ENCODE measurements at places on chromosomes 6 and 20.

- DNase-seq, result no peak
These were observed 181.6 kb downstream of the FARS2 start for GRCh38 chr6:5442916-5443315.

GRCh38 chr6:166605752-166606151 lies 19.3 kb upstream of the RAMACL start:
- no peak for DNase-seq

GRCh38 chr6:134511984-134512683 lies 194.2 kb upstream of the SGK1 start:
- DNase-seq, result no peak

DNA sequence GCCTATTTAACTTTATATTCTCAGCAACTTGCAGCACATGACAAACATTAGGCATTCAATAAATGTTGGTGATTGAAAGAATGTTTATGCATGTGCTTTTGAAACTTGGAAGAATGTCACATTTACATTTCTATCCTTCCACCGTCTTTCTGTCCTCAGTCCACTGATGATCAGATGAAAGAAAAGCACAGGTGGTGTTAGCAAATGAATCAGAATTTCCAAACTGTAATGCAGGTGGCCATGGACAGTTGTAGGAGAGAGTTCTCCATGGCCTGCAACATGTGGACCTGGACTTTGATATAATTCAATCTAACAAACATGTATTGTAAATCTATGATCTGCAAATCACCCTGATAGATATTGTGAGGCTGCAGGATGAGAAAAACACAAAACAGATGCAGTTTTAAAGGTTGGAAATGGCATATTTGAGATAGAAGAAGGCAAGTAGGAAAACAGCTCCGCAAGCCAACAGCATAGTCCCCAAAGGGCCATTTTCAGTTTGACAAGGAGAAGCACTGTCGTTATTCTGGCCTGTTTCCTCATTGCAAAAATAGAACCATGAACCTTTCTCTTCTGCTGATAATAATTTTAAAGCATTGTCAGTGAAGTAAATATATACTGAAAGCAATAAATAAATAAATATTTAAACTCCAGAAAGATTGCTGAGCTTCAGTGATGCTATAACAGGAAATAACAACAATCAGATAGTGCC lies 119.4 kb downstream of the AIG1 start:
- DNase-seq, result no peak

DNA sequence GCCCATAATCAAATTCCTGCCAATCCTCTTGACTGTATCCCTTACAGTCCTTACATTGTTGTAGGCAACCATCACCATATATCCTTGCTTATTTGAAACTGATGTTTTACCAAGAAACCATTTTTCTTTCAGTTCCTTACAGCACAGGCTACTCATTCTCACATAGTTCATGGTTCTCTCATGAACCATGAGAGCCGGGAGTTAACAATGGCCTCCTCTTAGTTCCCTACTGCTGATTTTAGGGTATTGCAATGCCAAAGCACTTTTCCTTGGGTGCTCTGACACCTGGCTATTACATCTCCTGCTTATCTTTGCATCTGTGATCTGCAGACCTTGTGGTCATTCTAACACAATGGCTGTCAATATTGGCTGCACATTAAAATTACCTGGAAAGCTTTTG lies 133.4 kb downstream of the MYB start:
- DNase-seq, result no peak

DNA sequence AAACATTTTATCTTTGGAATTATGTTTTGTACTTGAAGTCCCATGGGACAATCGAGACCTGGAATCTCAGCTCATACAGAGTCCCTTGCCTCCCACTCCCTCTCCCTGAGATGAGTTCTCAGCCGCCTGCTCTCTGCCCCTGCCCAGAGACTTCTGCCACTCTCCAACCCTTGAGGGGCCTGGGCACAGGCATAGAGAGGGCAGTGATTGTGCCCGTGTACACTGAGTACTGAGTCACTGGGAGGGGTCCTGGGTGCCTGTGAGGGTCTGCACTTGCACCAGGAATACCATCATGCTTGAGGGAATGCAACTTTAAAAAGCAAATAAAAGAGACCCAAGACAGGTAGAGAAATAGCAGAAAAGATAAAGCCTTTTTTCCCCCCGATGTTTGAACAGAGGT lies 453.8 kb upstream of the HS3ST5 start:
- no peak for DNase-seq

- no peak for DNase-seq
These were observed 21.3 kb downstream of the CTNNBL1 start for GRCh38 chr20:37714978-37715672.

DNA sequence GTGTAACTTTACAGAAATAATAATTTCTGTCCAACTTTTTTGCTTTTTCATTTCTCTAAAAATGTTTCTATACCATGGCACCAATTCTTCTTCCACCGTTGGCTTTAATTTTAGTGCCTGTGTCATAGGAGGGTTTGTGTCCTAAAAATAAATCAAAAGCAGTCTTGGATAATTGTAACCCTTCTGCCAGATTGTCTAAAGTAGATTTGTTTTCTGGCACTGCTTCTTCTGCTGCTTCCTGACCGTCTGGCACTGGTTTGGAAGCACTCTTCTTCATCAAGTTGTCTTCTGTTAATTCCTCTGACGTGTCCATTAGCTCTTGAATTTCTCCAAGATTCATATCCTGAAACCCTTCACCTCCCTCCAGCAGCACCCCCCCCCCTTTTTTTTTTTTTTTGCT lies 33.1 kb downstream of the SCAF8 start:
- no peak for DNase-seq

DNA sequence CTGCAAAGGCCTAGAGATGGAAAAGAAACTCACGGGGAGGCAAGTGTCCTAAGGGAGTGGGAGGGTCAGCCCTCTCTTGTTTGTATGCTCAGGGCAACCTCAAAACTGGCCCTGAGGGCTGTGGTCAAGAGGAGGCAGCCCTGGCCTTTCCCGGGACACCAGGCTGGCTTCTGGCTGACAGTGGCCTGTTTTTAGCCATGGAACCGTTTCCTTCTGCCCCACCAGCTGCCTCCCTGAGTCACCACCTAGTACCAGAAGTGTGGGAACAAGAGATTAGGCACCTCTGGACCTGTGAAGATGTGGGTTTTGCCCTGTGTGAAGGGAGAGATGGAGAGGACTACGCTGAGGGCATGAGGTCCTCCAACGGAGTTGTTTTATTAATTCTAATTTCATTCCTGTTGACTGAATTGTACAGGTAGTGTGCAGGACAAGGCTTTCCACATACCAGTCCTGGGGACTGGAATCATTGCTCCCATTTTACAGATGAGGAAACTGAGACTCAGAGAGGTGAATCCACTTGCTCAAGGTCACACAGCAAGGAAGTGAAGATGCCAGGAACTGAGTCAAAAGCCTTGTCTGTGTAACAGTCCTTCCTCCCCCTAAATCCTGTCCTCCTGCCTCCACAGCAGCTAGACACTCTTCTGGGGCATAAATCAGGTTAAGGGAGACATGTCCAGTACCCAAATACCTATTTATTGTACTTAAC lies 5.5 kb downstream of the FOXS1 start:
- DNase-seq, result no peak

DNA sequence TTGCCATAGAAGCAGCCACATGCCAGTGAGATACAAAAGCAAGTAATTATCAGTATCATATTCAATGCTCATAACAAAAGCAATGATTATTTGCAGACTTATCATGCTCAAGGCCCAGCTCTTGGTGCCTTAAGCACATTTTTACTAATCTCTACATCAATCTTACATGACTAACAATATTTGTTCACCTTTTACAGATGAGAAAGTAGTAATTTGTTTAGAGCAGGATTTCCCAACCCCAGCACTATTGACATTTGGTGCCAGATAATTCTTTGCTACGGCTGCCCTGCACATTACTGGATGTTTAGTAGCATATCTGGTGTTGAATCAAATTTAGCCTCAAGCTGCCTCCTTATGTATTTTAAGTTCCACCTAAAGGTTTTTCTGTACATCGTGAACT lies 19.0 kb upstream of the DOK5 start:
- DNase-seq, result no peak

DNA sequence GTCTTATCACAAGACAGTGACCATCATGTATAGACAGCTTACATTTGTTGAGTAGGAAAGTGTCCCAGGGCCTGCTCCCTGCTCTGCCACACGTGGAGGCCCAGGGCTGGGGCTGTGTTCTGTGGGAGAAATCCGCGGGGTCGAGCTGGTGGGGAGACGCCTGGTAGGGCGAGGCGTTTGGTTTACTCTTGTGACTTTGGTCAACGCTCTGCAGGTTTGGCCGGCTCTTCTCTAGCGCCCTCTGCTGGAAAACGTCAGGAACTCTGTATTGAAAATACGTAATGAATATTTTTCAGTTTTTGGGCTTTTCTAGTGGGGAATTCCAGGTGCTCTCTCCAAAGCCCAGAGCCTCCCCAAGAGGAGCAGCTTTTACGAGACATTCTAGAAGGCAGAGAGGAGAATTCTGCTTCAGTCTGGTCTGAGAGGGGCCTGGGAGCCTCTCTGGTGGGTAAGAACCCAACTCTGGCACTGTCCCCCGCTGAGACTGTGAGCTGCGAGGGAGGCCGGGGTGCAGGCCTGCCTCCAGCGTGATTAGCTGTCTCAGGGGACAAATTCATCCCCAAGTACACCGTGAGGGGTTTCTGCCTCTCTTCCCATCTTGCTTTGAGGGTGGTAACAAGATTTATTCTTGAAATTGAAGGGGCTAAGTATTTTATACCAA lies 112.6 kb upstream of the RALGAPA2 start:
- peak; percentile 26 for DNase-seq

GRCh38 chr6:155228546-155229166 lies 35.2 kb upstream of the CLDN20 start:
- peak; percentile 59 for DNase-seq

GRCh38 chr6:158910484-158911440 lies 89.2 kb downstream of the RSPH3 start:
- DNase-seq, result no peak

DNA sequence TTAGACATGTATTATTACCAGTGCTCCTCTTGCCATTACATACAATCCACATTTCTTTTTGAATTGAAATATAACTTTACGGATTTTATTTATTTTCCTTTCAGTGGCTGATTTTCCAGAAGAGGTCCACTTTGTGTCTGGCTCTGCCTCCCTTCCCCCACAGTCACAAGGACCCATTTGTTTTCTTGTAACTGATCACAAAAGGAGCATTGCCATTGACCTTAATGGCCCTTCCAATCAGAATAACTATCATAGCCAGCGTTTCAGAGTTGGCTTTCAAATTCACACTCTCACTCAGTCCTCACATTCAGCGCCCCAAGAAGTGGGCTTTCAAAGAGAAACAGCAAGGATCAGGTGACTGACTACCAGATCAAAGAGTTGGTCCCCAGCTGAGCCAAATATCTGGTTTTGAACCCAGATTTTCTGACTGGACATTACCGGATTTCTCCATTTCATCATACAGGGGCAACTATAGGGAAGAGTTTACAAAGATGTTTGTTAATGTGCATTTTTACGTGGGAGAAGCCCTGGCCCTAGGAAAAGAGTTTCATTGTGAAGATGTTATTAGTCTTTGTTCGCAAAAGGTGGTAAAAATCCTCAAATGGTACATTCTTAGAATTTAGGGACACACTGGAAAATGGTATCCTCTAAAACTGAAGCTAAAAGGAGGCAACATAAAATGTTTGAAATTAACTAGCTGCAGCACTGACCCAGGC lies 2.0 kb upstream of the SLC22A23 start:
- no peak for DNase-seq

- DNase-seq, result peak; percentile 86
These were observed 2.4 kb downstream of the JAG1 start for GRCh38 chr20:10671221-10671918.

GRCh38 chr6:132214716-132215115 lies 186.6 kb downstream of the MOXD1 start:
- DNase-seq, result no peak

DNA sequence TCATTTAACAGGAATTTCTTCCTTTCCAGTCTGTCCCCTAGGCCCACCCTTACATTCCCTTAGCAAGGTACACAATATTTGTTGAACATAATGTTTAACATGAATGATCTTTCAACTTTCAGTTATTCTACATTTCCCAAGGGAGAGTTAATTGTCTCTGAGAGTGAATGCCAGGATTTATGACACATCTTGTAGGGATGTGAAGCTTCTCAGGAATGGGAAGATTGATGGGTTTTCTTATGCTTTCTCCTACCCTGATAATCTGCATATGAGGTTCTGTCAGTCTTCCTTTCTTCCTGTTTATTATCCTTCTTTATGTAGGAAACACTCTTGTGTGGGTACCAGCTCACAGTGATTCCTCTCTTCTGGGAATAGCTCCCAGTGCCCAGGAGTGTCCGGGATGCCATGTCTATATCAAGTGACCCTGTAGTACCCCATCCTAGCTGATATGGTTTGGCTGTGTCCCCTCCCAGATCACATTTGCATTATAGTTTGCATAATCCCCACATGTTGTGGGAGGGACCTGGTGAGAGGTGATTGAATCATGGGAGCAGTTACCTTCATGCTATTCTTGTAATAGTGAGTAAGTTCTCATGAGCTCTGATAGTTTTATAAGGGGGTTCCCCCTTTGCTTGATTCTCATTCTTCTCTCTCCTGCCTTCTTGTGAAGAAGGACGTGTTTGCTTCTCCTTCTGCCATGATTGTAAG lies 7.1 kb upstream of the FYN start:
- peak; percentile 33 for DNase-seq

All from AG08395 (cell line).